ENCODE measurements at places on chromosomes 5 and 9.
A peak's percentile ranks its signal among the peaks of the same experiment; 100 is the strongest.

- DNase-seq, result no peak
These were observed 329.0 kb downstream of the PARP8 start for GRCh38 chr5:50995285-50995942.

DNA sequence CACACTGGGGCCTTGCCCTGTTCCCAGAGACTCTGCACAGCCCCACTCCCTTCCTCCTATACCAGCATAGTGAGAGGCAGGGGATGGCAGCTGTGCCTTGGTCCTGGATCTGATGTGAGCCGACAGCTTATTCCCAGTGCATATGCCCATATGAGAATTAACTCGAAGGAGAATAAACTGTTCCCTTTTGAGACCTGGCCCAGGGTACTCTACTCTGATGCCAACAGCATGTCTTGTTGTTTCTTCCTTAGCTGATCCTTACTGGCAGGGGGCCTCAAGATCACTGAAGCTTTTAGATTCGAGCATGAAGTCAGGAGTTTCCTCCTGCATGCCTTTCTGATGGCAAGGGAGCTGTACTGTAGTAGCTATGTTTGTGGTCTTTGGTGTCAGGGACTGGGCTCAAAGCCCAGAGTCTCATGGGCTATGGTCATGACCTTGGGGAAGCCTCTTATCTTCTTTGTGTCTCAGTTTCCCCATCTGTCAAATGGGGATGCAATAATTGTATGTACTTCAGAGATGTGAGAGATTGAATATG lies 57.1 kb downstream of the DOCK2 start:
- DNase-seq, result no peak

- no peak for DNase-seq
These were observed 55.7 kb downstream of the SH3TC2 start for GRCh38 chr5:149007174-149007573.

- DNase-seq, result no peak
These were observed 16.3 kb downstream of the IRF1 start for GRCh38 chr5:132474131-132474723.

- DNase-seq, result no peak
These were observed 8.6 kb upstream of the OXCT1 start for GRCh38 chr5:41878643-41879478.

DNA sequence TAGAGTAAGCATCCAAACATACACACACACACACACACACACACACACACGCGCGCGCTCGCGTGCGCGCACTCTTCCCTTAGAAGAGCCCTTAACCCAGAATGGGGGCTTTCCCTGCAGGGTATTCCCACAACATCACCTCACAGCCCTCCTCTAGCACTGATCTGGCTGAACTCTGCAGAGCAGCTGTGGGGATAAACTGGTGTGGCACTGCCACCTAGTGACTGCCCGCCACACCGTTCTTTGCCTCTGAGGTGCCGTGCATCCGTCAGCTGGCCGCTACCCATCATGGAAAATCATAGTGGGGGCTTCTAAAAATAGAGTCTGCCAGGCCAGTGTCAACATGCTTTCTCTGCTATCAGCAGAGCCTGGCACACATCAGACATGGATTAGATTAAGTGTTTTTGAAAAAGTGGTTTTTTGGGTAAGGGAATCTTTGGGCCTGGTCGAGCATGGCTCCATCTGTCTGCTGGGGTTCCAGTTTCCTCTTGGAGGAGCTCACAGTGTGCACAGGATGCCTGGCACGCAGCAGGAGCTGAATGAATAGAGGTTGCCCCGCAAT lies 88.1 kb downstream of the KCNN2 start:
- DNase-seq, result peak; percentile 78

DNA sequence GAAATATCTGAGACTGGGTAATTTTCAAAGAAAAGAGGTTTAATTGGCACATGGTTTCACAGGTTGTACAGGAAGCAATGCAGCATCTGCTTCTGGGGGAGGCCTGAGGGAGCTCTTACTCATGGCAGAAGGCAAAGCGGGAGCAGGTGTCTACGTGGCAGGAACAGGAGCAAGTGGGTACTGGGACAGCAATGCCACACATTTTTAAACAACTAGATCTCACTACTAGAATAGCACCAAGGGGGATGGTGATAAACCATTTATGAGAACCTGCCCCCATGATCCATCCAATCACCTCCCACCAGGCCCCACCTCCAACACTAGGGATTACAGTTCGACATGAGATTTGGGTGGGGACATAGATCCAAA lies 47.6 kb upstream of the HOMER1 start:
- no peak for DNase-seq

DNA sequence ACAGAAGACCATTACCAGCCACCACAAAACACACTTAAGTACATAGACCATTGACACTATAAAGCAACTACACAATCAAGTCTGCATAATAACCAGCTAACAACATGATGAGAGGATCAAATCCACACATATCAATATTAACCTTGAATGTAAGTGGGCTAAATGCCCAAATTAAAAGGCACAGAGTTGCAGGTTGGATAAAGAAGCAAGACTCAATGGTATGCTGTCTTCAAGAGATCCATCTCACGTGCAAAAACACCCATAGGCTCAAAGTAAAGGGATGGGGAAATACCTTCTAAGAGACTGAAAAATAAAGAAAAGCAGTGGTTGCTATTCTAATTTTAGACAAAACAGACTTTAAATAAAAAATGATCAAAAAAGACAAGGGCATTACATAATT lies 113.6 kb upstream of the CD180 start:
- no peak for DNase-seq

DNA sequence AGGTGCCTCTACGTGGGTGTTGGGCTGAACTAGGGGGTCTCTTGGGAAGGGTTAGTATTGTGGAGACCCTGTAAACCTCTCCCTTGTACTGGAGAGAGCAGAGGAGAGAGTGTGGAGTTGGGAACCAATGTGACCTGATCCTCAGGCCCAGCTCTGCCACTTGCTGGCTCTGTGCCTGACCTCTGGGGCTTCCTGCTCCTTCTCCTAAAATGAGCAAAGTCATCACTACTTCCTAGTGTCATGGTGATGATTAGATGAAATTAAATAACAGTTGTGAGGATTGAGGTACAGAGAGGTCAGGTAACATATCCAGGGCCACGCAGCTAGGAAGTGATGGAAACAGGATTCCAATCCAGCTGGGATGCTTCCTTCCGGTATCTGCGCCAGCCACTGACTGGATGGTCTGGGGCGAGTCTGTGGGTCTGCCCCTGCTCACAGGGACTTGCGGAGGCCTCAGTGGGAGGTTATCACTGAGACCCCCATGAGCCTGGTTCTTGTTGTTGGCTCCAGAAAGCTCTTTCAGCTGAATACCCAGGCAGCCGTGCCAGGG lies 9.2 kb downstream of the GALNT10 start:
- no peak for DNase-seq

GRCh38 chr5:148416921-148417320 lies 33.2 kb downstream of the FBXO38 start:
- DNase-seq, result no peak

DNA sequence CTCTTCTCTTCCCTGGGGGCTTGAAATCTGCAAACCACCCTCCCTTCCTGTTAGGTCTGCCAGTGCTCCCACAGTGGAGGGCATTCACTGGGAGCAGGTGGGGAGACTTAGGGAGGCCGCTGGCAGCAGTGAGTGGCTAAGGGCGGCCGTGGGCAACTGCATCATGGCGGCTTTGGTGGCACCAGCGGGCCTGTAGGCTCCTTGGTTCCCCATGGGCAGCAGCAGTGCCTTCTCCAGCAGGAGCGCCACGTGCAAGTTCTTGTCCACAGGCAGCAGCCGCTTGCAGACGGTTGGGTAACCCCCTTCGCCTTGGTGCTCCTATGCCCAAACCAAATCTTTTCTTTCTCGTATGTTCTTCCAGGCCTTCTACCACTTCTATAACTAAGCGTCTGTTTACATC lies 158.2 kb downstream of the SREK1 start:
- DNase-seq, result no peak

DNA sequence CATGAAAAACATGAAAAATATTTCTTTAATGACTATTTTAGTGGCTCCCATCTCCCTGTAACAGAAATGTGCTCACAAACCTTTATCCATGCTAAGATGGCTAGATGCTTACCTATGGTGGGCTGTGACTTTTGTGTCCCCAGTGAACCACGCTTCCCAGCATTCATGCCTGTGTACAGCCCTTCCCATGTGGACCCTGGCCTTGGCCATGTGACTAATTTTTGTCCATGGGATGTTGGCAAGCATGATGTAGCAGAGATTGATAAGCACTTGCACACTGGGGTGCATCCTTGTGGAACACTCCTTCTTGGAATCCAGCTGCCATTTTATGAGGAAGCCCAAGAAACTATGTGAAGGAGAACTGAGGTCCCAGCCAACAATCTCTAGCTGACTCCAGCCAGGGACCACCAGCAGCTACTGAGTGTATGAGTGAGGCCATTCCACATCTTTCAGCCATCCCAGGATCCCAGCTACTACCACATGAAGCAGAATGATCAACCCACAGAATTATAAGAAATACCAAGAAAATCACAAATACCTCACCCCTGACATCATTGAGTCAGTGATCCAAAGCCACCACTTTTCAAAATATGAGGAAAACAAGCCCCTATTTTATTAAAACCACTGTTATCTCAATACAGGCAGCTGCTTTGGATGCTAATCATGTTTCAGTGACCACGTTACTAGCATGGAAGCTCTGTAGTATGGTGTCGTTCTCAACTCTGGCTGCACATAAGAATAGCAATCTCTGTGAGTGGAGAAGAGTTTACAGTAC lies 16.1 kb upstream of the RAI14 start:
- no peak for DNase-seq

DNA sequence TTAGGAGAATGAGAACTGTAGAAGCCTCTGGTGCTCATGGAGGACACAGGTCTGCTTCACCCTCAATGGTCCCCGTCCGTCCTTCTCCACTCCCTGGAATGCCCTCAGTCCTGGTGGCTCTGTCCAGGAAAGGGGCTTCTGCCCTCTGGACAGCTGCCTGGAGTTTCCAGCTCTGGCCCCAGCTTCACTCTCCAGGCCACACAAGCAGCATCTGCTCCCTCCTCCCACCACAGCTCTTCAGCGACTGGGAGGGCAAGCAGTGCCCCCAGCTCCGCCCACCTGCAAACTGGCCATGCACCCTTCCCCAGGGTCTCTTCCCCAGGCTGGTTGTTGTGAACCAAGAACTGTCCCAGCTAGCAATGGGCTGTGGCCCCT lies 4.7 kb downstream of the SARDH start:
- DNase-seq, result no peak

GRCh38 chr9:37897665-37898064 lies 6.3 kb downstream of the SLC25A51 start:
- DNase-seq, result no peak

GRCh38 chr5:124725040-124725434 lies 21.4 kb downstream of the ZNF608 start:
- no peak for DNase-seq

GRCh38 chr5:164577201-164577600 lies 1071.8 kb downstream of the MAT2B start:
- no peak for DNase-seq

DNA sequence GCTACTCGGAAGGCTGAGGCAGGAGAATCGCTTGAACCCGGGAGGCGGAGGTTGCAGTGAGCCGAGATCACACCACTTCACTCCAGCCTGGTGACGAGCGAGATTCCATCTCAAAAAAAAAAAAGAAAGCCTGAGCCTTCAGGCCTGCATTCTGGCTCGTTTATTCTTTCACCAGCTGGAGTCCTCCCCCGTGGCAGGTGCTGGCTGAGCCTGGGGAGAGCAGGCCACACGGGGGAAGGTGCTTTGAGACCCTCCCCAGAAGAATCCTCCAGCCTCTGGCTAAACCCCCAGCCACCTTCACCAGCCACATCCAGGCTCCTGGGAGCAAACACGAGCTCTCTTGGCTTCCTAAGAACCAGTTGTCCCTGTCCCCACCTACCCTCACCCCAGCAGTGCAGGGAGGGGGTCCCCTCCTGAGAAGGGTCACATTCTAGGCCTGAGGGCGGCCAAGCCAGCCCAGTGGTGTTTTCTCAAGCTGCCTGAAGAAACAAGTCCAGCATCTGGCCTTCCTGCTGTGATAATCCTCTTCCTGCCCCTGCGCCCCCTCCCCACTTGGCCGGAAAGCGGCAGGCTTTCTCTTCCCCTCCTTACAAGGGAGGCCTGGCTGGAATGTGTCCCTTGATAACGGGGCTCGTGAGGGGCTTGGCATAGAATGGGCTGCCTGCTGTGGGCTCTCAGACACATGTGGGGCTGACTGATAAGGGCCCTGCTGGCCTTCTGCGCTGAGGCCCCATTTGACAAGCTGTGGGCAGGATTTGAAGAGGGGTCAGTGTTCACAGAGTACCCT lies 41.5 kb downstream of the PLPP7 start:
- no peak for DNase-seq

GRCh38 chr5:124883681-124884080 lies 137.2 kb upstream of the ZNF608 start:
- no peak for DNase-seq

- DNase-seq, result no peak
These were observed 4.9 kb upstream of the FYB1 start for GRCh38 chr5:39224196-39224761.

DNA sequence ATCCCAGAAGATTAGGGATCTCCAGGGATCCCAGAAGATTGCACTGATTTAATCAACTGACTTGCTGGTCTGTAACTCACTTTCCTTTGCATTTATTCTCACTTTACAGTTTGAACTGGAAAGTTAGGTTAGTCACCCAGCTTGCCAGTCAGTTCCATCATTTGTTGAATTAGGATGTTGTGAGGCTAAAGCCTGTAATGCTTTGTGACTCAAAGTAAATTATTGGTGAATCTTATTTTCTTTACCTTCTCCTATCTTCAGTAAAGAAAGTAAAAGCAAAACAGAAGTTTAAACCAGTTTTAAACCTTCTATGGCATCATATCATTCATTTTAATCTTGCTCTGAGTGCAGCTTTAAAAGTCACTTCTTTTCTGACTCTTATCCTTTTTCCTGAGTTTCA lies 85.8 kb downstream of the SLC44A1 start:
- no peak for DNase-seq

DNA sequence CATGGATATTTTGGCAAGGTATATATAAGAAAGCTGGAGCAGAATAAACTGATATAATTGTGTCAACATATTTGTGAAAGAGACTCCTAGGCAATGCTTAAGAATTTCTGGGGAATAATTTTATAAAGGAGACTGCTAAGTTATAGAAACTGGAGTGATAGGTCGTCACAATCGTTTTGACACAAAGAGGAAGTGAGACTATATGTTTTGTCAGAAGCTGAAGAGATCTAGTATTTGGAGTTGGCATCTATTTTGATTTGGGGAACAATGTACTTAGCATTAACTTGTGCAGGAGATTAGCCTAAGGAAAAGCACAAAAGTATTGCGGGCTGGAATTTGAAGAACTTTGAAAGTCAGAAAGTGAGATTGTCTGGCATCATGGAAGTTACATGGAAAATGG lies 582.5 kb downstream of the TAF11L14 start:
- no peak for DNase-seq

DNA sequence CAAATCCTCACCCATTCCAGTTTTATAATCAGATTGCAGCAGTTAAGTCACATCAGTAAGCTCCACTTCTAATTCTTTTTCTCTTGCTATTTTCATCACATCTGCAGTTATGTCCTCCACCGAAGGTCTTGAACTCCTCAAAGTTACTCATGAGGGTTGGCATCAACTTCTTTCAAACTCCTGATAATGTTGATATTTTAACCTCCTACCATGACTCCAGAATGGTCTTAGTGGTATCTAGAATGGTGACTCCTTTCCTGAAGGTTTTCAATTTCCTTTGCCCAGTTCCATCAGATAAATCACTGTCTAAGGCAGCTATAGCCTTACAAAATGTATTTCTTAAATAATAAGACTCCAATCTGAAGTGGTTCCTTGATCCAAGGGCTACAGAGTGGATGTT lies 53.8 kb upstream of the EDIL3 start:
- DNase-seq, result no peak
